GM12865 (cell line): ENCODE measurements at places on chromosomes 7 and 10.

GRCh38 chr7:138105221-138105620, 29.0 kb downstream of the AKR1D1 start:
- DNase-seq: no peak

DNA sequence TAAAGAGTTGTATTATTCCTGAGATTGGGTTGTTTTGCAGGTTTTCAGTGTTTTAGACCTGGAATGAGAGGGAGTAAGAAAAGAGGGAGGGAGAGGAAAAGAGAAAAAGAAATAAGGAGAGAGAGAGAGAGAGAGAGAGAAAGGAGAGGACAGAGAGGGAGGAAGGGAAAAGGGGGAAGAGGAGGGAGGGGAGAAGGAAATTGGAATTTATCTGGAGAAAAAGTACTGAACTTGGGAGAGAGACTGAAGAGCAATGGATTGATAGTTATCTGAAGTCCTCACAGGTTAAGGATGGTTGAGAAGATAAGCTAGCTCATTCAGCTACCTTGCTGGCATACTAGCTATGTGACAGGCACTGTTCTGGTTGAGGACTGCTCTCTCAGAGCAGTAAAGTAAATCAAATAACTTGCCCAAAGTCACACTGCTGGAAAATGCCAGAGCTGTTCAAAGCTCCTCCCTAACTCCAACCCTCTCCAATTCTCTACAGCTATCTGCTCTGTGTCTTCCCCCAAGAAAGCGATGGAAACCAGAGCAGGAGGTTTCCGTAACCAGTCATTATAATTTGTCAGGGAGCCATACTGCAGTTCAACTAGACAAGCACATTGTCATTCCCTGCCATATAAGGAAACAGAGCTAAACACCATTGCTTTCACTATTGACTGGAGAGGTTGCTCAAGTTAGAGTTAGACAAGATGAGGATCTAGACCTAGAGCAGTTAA, 10.7 kb downstream of the CALD1 start:
- DNase-seq: peak; percentile 27

- no peak for DNase-seq
These were observed 238.5 kb downstream of the ADARB2 start for GRCh38 chr10:1498746-1499358.

DNA sequence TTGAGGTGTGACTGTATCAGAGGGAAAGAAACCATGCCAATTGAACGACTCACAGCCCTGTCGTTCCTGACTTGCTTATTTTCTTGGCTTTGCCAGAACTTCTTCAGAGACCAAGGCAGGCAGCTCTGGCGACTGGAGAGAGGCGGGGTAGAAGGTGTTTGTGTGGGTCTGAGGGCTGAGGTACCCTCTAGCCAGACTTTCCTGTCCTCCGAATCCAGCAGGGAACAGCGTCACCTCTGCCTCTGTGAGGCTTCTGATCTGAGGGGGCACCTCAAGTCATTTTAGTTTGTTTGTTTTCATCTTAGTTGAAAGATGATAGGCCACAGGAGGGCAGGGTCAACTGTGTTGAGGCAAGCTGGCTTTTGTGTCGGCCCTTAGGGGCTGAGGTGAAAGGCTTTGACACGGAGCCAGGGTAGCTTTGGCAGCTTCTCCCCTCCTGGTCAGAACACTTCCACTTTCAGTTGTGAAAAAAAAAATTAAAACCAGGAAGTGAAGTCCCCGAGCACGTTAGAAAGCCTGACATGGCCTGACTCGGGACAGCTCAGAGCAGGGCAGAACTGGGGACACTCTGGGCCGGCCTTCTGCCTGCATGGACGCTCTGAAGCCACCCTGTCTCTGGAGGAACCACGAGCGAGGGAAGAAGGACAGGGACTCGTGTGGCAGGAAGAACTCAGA, 1.9 kb downstream of the ACSL5 start:
- peak; percentile 87 for DNase-seq

GRCh38 chr10:48605786-48606529, 1.1 kb upstream of the ARHGAP22 start:
- DNase-seq: no peak

DNA sequence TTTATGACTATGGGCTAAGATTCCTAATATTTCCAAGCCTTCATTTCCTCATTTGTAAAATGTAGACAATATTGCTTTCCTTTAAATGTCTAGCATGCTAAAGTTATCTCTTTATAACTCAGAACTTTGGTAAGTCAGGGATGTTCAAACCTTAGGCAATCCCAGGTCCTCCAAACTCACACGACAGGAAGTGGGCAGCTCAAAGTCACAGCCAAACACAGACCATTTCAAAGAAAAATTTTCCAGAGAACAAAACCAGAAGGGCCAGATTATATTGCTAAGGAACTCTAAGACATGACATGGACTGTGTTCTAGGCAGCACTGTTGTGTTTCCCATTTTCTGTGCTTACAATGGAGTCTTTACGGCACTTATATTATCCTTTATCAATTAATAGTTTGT, 87.8 kb upstream of the DYNC1I1 start:
- DNase-seq: no peak
